ENCODE measurements at places on chromosomes 7 and 10.

GRCh38 chr10:110793128-110793812 is 78.5 kb upstream of the PDCD4 start:
- DNase-seq, result no peak

GRCh38 chr10:114372179-114372578 is 32.1 kb downstream of the AFAP1L2 start:
- DNase-seq, result no peak

- DNase-seq, result no peak
These were observed 121.3 kb downstream of the RAMP3 start for GRCh38 chr7:45278763-45279398.

GRCh38 chr10:78542521-78542920 is 508.9 kb downstream of the RPS24 start:
- DNase-seq, result no peak

- no peak for DNase-seq
These were observed 80.2 kb downstream of the HTR7 start for GRCh38 chr10:90777621-90778020.

DNA sequence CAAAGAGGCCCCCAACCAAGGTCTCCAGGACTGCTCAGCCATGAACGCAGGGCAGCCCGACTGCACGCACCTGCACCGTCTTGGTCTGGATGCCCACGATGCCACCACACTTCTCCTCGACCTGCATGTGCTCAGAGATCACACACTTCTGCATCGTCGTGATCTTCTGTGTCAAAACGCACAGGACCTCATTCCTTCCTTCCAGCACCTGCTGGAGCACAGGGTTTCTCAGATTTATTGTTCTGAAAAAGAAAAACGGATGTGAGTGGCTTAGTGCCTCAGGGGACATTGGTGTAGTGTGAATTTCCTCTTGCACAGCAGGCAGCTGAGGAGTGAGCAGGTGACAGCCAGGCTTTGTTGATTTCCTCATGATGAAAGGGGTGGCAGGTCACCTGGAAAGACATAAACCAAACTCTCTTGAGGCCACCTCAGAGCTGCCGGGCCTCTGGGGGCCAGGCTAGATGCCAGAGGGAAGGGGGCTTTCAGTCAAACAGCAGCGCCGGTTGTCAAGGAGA is 38.2 kb downstream of the GSDME start:
- no peak for DNase-seq

- no peak for DNase-seq
These were observed 81.7 kb downstream of the HDAC9 start for GRCh38 chr7:18577096-18577771.

DNA sequence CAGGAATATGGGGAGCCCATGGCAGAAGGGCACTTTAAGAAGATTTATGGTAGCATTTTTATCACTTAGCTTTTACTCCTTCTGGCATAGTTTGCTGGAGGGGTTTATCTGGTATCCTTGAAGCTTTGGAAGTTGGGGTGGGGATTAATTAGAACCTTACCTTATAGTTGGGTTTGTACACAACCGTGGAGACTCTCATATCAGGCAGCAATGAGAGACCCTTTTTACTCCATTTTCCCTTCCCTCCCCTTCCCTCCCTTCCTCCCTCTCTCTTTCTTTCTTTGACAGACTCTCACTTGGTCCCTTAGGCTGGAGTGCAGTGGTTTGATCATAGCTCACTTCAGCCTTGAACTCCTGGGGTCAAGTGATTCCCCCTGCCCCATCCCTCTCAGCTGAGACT is 465.8 kb upstream of the PODXL start:
- DNase-seq, result no peak

DNA sequence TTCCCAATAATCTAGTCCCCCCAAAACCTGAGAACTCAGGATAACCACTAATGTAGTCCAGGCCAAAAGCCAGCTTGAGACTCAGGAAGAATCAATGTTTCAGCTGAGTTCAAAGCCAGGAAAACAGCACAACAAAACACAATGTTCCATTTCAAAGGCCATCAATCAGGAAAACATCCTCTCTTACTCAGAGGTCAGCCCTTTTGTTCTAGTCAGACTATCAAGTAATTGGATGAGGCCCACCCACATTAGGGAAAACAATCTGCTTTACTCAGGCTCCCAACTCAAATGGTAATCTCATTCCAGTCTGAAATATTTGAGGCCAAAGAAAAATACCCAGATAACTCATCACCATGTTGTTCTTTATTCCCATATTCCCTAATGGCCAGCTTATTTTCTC is 152.2 kb downstream of the SDHAF3 start:
- no peak for DNase-seq

- DNase-seq, result no peak
These were observed 121.8 kb downstream of the AOAH start for GRCh38 chr7:36602511-36602910.

DNA sequence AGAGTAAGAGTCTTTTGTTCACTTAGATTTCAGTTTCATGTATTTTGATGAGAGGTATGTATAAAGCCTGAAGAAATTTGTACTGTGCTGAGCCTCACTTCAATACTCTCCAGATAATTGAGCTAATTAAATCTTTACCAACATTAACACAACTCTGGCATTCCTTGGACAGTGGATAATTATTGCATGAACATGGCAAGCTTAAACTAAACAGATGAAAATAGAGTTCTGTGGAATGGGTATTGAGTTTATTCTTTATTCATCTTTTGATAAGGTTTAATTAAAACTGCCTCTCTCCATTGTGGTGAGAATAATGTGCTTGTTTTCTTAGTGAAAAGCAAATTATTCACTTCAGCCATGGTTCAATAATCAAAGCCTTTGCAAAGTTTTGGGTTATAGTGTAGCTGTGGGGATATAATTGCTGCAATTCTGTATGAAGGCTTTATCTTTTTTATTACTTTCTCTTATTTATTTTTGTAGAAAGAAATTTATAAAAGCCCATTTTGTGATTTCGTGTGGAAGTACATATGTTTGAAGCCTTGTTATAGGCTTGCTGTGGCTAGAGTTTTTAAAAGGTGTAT is 126.4 kb upstream of the FZD1 start:
- no peak for DNase-seq

- no peak for DNase-seq
These were observed 30.5 kb downstream of the AGAP3 start for GRCh38 chr7:151116603-151117440.

- no peak for DNase-seq
These were observed 4.9 kb downstream of the DYNC1I1 start for GRCh38 chr7:95777269-95777668.

DNA sequence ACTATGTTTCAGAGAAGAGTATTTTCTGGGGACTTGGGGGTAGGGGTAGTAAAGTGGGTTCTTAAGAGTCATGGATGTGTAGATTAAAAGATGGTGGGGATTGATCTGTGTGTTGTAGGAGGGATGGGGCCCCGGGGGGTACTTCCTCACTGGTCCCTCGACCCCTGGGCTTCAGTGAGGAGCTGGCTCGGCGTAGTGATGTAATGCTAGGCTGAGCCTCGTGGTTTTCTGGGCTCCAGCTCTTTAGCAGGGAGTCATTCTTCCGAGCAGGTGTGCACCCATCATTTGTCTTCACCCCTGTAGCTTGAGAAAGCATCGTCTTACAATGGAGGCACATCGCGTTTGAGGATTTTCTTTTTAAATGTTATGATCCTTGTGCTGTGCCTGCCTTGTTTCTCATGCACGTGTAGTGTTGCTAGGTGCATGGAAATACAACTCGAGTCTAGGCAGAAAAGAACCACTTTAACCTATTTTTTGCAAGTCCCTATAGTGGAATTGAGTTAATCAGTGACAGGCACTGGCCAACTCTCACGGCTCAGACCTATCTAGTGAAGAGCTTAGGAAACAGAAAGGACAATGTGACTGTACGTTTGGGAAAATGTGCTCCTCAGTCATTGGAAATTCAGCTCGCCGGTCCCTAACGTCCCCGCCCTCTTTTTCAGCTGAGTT is 106.1 kb upstream of the BTBD16 start:
- no peak for DNase-seq

GRCh38 chr10:90042075-90042474 is 340.7 kb downstream of the KIF20B start:
- DNase-seq, result no peak

DNA sequence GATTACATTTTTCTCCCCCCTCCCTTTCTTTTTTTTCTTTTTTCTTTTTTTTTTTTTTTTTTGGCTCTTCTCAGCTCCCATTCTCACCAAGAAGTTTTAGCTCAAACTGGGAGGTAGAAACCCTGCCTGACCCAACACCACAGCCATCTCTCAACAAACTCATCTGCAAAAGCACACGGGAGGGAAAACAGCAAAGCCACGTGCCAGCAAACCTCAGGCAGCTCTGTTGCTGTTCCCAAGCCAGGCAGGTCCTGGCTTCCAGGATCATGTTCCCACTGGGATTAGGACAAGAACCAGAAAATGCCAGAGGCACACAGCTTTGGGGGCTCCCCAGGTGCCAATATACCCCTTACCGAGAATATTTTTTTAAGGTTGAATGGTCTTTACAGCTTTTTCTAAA is 56.7 kb downstream of the ITIH5 start:
- DNase-seq, result no peak

GRCh38 chr7:48042216-48042615 is 6.9 kb downstream of the C7orf57 start:
- no peak for DNase-seq

- no peak for DNase-seq
These were observed 11.3 kb downstream of the PI4K2A start for GRCh38 chr10:97651773-97652172.

- no peak for DNase-seq
These were observed 38.1 kb downstream of the RTKN2 start for GRCh38 chr10:62230344-62231121.

- DNase-seq, result no peak
These were observed 92.2 kb upstream of the PPIF start for GRCh38 chr10:79255007-79255507.

DNA sequence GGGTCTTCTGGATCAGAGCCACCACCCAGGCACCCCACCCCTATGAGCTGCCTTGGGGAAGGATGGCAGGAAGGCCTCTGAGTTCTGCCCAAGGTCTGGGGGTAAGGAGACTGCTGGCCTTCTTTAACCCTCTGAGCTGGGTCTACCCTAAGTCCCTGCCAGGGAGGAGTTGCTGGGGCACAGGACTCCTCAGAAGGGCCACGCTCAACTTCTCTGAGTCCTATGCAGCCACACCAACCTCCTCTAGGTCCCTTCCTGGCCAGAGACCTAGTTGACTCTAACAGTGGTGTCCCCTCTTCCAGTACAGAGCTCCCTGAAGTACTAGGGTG is 2.6 kb upstream of the NEURL1 start:
- no peak for DNase-seq

DNA sequence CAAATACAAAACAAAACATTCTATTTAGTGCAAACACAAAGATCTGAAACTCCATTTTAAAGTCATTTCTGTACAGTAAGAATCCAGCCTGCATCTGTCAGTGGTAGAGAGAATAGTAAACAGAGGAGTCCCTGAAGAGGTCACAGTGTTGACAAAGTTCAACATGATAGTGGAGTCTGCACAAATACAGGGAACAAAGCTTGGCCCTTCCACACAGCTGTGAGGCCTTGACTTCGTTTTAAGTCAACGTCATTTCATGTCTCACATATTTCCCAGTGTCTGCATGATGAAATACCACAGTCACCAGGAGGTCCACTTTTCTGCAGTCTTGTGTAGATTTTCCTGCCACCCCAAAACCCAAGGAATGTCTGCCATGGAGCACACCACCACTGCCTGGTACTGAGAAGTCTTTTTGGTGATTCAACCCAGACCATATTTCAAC is 33.0 kb downstream of the CYP26A1 start:
- no peak for DNase-seq

GRCh38 chr7:85294176-85294575 is 107.3 kb upstream of the SEMA3D start:
- no peak for DNase-seq

DNA sequence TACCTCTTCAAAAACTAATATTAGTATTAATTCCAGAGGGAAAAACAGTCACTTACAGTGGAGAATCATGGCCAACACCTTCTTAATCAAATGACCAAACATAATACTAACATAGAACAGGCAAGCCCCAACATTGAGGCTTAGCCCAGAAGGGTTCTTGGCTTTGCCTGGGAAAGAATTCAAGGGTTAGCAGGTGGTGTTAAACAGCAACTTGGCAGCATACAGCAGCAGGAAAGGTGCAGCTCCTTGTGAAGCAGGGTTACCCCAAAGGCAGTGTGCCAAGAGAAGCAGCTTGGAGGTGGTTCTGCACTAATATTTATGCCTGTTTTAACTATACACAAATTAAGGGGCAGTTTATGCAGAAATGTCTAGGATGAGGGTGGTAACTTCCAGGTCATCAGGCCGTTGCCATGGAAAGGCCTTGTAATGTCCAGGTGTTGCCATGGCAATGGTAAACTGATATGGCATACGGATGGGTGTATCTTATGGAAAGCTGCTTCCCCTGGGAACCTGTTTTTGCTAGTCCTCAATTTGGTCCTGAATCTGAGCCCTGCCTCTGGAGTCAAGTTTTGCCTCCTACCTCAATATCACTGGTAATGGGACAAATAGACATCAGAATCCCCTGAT is 27.2 kb upstream of the BEND7 start:
- no peak for DNase-seq

DNA sequence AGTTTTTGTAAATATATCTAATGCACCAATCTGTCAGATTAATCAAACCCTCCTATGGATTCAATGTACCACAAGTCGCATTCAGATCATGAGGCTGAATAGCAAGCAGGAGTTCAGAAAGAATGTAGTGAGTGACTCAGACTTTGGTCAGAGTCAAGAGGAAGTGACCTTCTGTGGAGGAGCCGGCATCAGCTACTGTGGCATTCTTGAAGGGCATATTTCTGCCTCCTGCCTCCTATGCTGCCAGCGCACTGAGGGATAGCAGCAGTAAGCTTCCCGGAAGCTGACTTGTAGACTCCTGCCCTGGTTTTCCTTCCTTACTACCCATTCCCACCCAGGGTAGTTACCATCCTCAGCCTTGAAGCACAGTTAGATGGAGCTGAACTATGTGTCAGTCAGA is 867.5 kb downstream of the NRG3 start:
- DNase-seq, result no peak

- DNase-seq, result no peak
These were observed 1.1 kb upstream of the ICA1 start for GRCh38 chr7:8263048-8263447.

- no peak for DNase-seq
These were observed 586.0 kb upstream of the MBL2 start for GRCh38 chr10:53358536-53358935.

DNA sequence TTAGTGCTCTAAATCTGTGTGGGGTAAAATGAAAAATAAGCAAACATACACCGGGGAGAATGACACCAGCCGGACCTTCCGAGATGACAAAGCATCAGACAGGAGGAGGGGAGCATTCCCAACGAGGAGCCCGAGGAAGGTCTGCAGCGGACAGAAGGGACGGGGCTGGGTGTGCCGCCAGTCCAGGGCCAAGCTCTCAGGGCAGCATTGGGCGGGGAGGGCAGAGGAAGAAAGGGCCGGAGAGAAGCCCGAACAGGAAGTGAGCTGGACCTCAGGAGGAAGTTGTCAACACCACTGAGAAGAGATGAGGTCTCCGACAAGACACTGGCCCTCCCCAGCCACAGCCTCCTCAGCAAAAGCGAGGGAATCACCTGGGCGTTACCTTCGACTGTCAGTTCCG is 182.6 kb upstream of the RNF32 start:
- DNase-seq, result no peak

GRCh38 chr10:63758080-63758479 is 236.9 kb downstream of the REEP3 start:
- no peak for DNase-seq

- no peak for DNase-seq
These were observed 142.8 kb downstream of the LRRC4 start for GRCh38 chr7:127888411-127888810.

Data from esophagus squamous epithelium (tissue), 5 donors.